ENCODE measurements at places on chromosomes 1 and 21.

- DNase-seq = no peak
Measured at GRCh38 chr1:180215856-180216625, 14.0 kb upstream of the LHX4 start.

GRCh38 chr1:15717418-15718125 lies 18.5 kb upstream of the SLC25A34 start:
- no peak for DNase-seq

GRCh38 chr1:33578557-33579448 lies 106.4 kb downstream of the ZSCAN20 start:
- DNase-seq = no peak

DNA sequence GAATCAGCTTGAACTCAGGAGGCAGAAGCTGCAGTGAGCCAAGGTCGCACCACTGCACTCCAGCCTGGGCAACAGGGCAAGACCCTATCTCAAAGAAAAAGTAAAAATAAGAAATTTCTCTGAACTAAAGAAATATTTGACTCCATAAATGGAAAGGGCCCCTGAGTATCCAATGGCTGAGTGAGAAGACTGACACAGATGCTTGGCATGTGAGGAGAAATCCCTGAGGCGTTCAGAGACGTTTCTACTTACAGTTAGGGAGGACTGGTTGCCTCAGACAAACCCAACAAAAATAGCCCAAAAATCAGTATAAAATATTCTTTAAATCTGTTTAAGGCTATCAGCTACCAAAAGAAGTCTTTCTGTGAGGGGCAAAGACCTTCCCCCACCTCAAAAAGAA lies 3.0 kb upstream of the SUMO3 start:
- no peak for DNase-seq

- DNase-seq = no peak
Measured at GRCh38 chr1:206708058-206708457, 23.4 kb downstream of the MAPKAPK2 start.

Measured in left hindlimb (tissue), 1 donor.